Activated naive CD8-positive, alpha-beta T cell treated with anti-CD3 and anti-CD28 coated beads for 36 hours (primary cell): ENCODE measurements at places on chromosomes 3 and 15. TPM values are rescaled to one million over a fixed set of nuclear protein-coding genes. Genes with fewer than 3 reads are reported as not detected.

The HRH1 gene
- total RNA-seq, result 0.12 TPM

DNA sequence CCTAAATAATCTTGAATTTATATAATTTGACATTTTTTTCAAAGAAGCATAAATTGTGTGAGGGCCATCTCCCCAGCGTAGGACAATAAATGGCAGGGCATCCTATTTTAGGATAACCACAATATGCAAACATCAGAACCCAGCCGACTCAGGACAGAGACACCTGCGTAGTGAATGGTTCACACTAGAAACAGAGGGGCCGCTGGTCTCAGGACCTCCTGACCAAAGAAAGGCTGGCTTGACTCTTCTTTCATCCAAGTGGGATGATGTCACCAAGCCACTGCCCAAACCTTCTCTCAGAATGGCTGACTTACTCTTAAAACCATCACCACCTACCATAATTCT lies 162.1 kb downstream of the FOXP1 start:
- no peak for DNase-seq

- DNase-seq, result no peak
Measured at GRCh38 chr3:86969500-86970189, 21.3 kb downstream of the VGLL3 start.

DNA sequence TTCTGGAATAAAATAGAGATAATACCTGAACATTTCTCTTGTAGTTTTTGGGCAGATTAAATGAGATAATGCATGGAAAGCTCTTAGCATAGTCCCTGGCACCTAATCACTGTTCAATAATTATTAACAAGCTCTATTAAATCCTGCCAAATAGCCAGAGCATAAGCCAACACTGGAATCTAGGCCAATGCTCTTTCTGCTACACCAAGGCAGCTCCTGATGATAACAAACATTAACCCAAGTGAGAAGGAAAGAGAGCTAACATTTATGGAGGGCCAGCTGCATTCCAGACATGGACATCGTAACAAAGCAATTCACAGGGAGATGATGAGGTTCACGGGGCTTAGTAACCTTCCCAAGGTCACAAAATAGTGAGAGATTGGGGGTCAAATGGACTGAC lies 23.3 kb downstream of the LARP6 start:
- no peak for DNase-seq

DNA sequence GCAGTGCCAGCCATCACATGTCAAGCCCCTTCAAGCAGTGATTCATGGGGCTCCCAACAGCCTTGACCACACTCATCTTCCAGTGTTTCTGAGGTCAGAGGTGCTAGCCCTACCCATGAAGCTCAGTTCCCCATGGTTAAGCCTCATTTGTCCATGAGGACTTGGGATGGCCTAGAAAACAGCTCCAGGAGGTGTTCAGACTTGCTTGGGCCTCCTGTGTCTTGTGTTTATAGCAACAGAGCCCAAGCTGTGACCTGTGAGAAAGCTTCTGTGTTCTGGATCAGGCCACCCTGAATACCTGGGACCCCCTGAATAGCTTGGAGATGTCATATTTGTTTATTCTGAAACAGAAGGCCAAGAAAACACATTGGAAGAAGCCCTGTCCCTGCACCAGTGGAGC lies 36.7 kb downstream of the LARP6 start:
- DNase-seq, result no peak

DNA sequence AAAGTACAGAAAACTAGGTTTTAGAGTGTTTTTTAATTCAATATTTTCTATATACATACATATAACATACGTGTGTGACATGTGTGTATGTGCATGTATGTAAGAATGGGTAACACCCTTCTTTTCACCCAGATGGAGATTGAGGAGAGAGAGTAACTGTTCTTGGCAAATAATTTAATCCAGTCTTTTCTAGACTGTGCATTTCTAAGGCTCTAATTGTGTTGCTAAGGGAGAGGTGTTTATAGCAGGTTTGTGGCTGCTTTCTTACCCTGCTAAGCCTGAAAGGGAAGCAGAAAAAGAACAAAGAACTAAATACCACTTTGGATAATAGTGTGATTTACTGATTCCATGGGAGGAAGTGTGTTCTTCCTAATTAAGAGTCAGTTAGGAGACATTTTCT lies 46.0 kb upstream of the ALDH1L1 start:
- DNase-seq, result no peak

DNA sequence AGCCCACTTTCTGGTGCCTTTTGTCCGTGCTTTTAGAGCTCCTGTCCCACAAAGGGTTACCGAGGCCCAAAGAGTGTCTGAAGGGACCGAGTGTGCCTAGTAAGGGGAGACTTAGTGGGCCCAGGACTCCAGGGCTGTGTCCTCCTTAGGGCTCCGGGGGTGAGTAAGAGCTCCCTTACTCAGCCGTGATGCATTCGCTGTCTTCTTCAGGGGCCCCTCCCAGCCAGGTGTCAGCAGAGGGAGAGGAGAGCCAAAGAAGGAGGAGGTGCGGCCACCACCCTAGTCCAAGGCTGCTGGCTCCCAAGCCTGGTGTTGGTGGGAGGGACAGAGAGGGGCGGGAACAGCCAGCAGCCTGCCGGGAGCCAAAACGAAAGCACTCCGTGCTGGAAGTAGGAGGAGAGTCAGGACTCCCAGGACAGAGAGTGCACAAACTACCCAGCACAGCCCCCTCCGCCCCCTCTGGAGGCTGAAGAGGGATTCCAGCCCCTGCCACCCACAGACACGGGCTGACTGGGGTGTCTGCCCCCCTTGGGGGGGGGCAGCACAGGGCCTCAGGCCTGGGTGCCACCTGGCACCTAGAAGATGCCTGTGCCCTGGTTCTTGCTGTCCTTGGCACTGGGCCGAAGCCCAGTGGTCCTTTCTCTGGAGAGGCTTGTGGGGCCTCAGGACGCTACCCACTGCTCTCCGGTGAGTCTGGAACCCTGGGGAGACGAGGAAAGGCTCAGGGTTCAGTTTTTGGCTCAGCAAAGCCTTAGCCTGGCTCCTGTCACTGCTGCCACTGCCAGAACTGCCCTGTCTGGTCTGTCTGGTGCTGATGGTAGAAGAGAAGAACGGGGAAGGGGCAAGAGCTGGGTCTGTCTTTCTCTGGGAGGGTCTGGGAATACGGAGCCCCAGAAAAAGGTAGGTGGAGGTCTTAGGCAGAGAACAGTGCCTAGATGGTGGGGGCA lies at the start of gene IL17RC:
TSS of gene IL17RC (plus strand) at position 365 of the 947 bp plus-strand sequence. CDS start at position 583, 218 bp downstream.
- DNase-seq, result peak; percentile 35

GRCh38 chr3:25665315-25666280 lies 891 bp upstream of the TOP2B start:
- peak; percentile 43 for DNase-seq

- DNase-seq, result no peak
Measured at GRCh38 chr3:9676785-9677184, 26.8 kb upstream of the CPNE9 start.

DNA sequence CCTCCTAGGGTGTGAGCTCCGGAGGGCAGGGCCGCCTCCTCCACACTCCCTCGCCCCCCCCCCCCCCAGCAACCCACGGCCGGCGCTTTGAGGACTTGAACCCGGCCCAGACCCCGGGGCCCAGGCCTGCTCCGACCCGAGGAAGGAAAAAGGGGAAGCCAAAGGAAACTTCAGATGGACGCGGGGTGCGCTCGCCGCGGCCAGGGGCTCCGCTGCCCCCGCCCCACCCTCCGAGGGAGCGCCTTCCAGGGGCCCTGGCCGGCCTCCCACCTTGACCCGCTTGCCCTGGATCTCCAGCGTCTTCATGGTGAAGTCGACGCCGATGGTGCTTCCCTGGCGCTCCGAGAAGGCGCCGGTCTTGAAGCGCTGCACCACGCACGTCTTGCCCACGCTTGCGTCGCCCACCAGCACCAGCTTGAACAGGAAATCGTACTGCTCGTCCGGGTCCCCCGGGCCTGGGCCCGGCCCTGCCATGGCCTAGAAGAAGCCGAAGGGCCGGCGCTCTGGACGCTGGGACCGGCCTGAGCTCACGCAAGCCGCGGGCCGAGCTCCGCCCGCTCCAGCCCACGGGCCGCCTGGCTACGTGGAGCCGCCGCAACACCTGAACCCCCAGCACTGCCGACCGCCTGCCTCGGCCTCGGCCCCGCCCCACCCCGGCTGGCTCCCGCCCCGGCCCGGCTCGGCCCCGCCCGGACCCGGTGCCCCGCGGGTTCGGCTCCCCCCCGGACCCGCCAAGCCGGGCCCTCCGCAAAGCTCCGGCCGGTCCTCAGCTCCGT lies 400 bp downstream of the RAB43 start:
- DNase-seq, result no peak

DNA sequence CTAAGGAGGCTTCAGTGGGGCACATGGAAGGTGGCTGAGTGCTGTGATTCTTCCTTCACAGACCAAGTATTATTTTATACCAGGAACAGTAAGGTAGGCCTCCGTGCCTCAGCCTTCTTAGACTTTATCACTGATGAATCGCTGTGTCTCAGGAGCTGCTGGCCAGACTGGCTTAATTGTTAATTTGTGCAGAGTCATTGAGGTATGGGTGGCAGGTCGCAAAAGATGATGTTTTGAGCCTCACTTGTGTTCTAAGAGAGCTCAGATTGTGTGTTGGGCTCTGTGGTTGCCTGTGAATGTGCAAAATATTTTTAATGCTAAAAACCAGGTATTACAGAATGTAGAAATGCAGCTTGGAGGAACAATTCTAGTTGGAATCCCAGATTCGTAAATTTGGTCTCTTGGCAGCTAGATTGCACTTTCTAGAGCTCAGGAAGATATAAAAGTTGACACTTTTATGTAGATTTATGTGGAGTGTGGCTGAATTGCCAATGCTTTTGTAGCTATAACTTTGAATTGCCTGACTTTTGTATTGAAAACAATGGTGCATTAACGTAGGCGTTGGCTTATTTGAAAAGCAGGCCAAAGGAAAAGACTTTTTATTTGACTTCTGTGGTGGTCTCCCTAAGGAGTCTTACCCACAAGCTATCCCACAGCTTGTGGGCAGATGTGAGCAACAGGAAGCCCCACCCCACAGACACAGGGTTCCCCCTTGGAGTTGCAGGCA lies 53.4 kb downstream of the LARS2 start:
- DNase-seq, result no peak

DNA sequence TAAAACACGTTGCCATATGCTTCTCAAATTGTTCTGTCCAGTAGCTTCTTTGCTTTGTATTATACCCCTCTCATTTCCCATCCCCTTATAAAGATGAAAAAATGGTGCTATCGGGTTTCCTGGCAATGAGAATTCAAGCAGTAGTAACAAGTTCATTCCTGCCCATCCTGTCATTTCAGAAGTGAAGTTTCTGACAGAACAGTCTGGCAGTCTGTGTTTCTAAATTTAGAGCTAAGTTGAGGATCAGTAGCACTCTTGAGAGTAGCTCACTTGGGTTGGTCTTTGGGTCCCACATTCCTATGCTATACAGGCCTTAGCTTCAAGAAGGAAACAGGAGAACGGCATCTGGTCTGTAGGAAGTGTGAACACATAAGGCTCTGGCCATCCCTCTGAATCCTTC lies 134.6 kb downstream of the GHSR start:
- no peak for DNase-seq

GRCh38 chr3:5889374-5889773 lies 701.9 kb downstream of the EDEM1 start:
- DNase-seq, result no peak

GRCh38 chr3:182248349-182248880 lies 536.7 kb downstream of the SOX2 start:
- no peak for DNase-seq
